ENCODE measurements at places on chromosomes 11 and 22.
A peak's percentile ranks its signal among the peaks of the same experiment; 100 is the strongest.

DNA sequence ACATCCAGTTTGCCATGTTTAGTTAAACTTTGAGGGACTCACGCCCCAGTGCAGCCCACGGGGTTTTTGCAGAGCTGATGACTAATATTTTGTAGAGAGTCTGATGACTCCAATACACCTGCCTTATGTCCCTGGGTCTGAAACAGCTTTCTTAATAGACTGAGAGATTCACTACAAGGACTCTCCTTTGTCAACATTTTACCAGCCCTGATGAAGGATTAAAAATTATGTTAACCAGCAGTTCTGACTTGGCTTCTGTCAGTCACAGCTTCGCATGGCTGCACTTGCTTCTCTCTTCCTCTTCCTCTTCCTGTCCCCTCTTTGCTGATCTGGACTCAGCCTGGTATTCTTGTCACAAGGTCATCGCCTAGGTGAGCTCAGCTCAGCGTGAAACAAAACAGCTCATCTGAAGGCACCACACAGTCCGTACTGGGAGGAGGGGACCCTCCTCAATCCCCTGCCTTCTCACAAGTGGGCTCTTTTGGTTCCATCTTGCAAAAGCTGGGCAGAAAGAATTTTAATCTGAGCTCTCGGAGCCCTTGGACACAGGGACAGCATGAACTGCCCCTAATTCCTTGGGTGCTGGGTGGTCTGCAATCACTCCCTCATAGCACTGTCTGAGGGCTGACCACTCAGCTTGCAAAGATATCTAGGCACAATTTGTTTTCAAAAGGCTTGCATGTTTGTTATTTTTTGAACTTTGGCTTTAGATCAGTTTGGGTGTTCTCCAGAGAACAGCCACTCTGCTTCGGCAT, 38.1 kb upstream of the POU2AF1 start:
- DNase-seq, result no peak

DNA sequence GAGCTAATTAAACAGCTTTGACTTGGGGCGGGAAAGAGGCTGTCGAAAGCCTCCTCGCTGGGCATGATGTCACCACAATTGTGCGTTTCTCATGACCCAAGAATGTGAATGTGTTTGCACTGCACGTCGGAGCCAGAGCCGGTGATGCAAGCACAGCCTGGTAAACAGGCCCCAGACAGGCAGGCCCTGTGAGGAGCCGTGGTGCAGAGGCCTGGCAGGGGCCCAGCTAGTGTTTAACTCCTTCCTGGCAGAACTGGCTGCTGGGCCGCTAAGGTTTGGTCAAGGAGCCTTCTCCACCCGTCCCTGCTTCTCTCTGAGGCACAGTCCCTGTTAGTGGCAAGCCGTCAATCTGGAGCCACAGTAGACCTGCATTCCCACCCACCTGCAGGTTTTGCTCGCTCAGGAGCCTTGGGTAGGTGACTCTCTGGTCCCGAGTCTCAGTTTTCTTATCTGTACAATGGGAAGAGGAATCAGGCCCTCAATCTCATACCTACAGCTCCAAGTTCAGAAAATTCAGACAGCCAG, 25.4 kb upstream of the SMTN start:
- peak; percentile 43 for DNase-seq

- no peak for DNase-seq
Observed at GRCh38 chr11:134442246-134442645, 30.2 kb upstream of the B3GAT1 start.

GRCh38 chr22:36215981-36216380, 14.4 kb upstream of the APOL4 start:
- DNase-seq, result no peak

DNA sequence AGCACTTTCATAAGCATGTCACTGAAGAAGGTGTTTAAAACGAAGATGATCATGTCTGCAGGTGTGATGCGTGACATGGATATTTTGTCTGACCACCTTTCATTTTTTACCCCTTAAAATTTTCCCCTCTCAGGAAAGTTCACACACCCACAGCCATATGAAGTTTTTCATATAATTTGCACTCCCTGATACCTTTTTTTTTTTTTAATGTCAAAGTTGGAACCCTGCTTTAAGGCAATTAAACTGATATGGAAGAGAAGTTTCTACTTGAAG, 104.6 kb downstream of the ATXN10 start:
- no peak for DNase-seq

DNA sequence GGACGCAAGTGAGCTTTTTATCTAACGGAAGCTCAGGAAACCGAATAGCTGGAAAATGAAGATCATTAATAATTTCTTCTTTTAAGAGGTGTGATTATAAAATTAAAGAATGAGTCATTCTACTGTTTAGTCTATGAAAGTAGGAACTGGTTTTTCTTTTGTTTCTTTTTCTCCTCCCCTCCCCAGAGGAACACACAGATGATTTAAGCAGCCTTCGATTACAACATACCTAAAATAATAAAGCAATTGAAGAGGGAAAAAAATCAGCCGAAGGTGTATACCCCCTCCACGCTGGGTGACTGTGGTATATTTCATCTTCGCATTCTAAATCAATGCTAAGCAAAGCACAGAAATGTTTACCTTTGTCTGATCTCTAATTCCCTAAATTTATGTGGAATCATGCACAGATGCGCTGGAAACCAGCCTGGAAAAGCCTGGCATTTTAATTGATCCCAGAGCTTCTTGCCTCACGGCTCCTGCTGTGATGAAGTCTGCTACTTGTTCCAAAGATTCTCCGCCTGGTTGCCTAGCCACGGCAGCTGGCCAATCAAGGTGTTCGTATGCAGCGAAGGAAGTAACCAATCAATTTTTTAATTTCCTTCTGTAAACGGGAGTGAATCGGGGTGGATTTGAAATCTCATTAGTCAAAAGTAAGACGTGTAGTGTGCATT, 133.9 kb downstream of the FANCF start:
- DNase-seq, result peak; percentile 49

- no peak for DNase-seq
Observed at GRCh38 chr11:86737737-86738136, 62.6 kb upstream of the PRSS23 start.

GRCh38 chr11:86040919-86041850, 27.7 kb downstream of the PICALM start:
- DNase-seq, result no peak

- DNase-seq, result no peak
Observed at GRCh38 chr11:34600339-34601084, 20.4 kb upstream of the EHF start.

DNA sequence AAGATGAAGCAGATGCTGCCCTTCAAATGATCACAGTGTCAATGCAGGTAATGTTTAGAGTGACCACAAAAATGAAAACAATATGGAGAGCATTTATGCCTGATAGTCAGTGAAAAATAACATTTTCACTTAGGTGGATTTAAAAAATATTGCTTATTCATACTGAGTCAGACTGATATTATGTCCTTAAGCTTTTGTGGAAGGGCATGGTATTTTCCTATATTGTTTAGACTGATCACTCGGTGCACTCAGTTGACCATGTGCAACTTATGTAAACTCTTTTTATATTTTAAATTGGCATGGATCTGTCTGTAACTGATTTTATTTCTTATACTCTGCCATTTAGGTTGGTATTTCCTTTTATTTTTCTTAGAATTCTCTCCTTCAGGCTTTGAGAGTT, 106.6 kb downstream of the DYNC2H1 start:
- no peak for DNase-seq

DNA sequence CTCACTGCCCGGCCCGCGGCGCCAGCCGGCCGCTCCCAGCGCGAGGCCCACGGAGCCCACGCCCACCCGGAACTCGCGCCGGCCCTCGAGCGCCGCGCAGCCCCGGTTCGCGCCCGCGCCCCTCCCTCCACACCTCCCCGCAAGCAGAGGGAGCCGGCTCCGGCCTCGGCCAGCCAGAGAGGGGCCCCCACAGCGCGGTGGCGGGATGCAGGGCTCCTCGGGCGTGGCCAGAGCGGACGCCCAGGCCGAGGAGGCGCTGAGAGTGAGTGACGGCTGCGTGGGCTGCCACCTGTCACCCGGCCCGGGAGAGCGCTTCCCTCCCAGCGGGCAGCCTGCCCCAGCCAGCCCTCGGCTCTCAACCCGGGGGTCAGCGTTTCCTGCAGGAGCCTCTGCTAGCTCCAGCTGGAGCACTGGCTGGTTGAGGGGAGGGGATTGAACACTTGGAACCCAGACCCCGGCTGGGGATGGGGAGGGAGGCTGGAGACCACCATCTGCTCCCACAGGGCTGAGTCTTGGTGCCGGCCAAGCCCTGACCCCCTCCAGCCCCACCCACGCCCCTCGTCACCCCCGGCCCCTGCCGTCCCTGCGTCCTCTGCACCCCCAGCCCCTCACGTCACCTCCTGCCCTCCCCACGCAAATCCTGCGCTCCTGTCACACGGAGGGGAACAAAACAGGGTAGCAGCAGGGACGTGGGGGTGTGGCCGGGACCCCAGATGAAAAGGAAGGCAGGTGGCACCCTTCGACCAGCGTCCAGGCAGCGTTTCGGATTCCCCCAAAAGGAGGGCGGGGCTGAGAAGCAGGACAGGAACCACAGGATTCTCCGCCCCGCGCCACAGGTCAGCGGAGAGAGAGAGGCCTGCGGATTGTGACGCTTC, 157.0 kb downstream of the BRD1 start:
- no peak for DNase-seq

DNA sequence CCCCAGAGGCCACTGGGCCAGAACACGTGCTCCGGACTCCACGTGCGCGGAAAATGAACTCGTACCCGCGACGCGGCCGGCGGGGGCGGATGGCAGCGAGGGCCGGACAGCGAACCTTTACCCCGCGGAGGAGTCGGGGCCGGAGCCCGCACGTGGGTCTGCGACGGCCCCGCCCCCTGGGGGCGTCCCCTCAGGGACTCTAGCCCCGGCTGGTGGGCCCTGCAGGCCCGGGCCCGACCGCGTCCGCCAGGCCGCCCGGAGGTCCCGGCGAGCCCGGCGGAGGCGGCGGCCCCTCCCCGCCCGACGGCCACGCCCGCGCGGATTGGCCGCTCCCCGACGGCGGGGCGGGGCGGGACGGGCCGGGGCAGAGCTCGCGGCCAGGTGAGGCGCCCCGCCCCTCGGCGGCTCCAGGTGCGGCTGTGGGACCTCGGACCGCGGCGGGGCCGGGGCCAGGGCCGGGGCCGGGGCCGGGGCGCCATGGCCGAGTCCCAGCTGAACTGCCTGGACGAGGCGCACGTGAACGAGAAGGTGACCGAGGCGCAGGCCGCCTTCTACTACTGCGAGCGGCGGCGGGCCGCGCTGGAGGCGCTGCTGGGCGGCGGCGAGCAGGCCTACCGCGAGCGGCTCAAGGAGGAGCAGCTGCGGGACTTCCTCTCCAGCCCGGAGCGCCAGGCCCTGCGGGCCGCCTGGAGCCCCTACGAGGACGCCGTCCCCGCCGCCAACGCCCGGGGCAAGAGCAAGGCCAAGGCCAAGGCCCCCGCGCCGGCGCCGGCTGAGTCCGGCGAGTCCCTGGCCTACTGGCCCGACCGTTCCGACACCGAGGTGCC, at the start of gene FAM83F:
FAM83F (plus strand) TSS at position 389 of the 827 bp plus-strand sequence; CDS start at position 478, 89 bp downstream.
- peak; percentile 50 for DNase-seq

DNA sequence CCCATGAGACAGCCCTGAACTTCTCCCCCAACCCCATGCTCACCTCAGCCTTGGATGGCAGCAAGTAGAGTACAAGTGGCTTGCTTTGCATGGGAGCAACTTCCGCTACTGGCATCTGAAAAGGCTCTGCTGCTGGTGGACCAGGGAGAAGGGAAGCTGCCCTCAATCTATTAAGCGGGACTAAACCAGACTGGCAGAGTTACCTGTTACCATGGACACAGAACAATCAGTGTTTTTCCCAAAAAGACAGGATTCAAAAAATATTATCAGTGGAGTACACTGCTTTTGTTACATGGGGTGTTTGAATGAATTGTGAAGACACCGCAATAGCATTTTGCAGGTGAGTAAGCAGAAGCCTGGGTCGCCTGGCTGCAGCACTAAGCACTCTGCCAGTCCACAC, 631.4 kb upstream of the B3GAT1 start:
- DNase-seq, result no peak

- no peak for DNase-seq
Observed at GRCh38 chr22:44979154-44979553, 30.7 kb downstream of the PHF21B start.

DNA sequence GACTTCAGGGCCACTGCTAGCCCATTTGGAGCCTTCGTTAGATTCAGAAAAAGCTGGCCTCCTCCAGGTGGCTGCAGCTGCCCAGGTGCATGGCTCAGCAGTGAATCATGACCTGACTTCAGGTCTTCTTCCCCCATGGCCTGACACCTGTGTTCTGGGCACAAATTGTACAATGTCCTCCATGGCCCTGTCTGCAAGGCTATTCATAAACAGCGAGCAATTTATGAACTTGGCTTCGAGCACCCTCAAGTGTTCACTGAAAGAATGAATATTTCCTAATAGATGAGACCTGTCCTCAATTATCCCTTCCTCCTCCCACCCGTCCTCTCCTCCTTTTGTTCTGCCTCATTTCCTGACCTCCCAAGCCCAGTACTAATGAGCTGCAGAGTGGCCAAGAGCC, 12.2 kb upstream of the VPS37C start:
- peak; percentile 55 for DNase-seq

DNA sequence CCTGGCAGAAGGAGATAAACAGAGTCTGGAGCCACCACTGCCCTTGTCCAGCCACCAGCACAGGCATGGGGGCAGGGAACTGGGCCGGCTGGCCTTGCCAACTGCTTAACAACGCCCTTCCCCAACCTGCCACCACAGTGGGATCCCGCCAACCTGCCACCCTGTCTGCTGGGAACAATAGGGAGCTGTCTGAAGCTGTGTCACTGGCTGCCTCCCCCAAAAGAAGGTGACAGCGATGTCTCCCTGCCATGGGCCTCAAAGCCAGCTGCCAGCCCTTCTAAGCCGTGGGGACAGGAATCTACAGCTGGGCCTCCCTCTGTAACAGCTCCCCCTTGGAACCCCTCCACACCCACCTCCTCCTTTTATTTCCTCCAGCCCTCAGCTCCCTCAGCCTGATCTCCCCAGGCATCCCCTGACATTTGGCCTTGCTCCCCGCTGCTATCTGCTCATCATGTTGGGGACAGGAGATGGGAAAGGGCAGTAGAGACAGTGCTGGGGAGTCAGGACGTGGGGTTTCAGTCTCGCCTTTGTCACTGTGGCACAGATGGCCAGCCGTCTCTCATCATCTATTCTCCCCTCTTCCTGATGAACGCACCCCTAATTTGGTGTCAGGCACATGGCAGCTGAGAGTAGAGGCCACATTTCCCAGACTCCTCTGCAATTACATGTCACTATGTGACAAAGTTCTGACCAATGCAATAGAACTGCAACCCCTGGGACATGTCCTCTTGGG, 51.3 kb upstream of the PRDM11 start:
- no peak for DNase-seq

GRCh38 chr11:89667001-89667400, 43.1 kb upstream of the TRIM77 start:
- DNase-seq, result no peak

GRCh38 chr22:23841292-23841691, 2.5 kb upstream of the DERL3 start:
- DNase-seq, result no peak

GRCh38 chr11:1230456-1231395, 7.9 kb downstream of the MUC5B start:
- DNase-seq, result peak; percentile 45

GRCh38 chr11:72525466-72525865, 91.1 kb upstream of the CLPB start:
- no peak for DNase-seq

DNA sequence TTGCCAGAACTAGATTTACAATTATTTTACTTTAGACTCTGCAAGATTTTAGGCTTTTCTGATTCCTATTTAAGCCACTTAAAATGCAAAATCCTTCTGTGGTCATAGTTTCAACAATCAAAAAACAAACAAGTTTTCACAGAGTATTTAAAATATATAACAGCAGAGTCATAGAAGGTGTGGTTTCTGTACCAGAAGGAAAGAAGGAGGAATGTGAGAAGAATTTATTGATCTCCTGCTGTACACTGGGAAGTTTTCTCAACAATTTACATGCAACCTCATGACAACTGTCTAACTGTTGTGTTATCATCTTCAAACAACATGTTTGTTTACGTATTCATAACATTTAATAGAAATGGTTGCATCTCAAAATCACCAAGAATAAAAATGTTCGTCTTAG, 102.3 kb upstream of the CEP126 start:
- DNase-seq, result no peak
